Naive thymus-derived CD8-positive, alpha-beta T cell (primary cell): ENCODE measurements at places on chromosomes 6 and 20. TPM values are rescaled to one million over a fixed set of nuclear protein-coding genes. Genes with fewer than 3 reads are reported as not detected.

Gene TBP
- 34.5 TPM for total RNA-seq

Gene SFTA2
- not detected for total RNA-seq

Gene GPR63
- 0.11 TPM for total RNA-seq

Gene RAB44
- total RNA-seq, result not detected

Gene TUBB2B
- not detected for total RNA-seq
